Neural progenitor cell (in vitro differentiated cells): ENCODE measurements at places on chromosomes 11 and 22. TPM values are rescaled to one million over a fixed set of nuclear protein-coding genes. Genes with fewer than 3 reads are reported as not detected.

The CAT gene
- total RNA-seq: not detected in 2 replicates

DNA sequence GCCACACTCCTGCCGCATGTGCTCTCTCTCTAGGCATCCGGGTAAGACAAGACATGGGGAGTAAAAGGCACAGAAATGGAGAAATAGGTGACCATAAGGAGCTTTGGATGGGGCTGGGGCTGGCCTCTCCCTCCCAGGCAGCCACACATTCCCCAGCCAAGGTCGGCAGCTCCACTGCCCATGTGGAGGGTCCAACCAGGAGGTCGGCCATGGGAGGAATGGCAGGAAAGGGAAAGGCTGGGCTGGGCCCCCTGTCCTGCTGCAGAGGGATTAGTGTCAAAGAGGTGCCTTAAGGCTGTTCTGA lies 460 bp upstream of the MUC5AC start:
- DNase-seq: no peak

DNA sequence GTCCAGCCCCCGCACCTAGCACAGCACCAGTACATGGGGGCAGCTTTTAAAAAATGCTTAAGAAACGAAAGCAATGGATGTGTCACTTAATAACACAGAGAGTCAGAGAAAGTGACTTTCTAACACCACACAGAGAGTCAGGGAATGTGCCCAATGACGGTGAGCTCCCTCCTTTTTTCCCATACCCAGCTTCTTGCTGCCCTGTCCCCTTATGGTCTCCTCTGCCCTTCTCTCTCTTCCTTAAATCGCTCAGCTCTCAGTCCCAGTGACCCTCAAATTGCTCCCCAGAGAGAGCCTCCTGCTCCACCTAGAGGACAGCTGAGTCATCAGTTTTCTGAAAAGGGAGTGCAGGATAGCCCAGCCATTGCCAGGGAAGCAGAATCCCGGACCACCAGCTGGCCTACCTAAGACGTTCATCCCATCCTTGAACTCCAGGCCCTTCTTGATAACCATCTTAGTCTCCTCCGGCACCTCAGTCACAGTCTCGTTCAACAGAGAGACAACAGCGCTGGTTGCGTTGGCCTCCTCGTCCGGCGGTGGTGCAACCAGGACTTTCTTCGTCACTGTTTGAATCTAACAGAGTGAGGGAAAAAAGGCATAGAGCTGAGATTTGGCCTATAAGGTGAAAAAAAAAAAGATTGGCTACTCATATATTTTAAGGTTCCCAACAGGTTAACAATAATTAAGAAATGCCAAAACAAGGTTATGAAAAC lies 113.5 kb downstream of the SLC1A2 start:
- peak; percentile 76 for DNase-seq

DNA sequence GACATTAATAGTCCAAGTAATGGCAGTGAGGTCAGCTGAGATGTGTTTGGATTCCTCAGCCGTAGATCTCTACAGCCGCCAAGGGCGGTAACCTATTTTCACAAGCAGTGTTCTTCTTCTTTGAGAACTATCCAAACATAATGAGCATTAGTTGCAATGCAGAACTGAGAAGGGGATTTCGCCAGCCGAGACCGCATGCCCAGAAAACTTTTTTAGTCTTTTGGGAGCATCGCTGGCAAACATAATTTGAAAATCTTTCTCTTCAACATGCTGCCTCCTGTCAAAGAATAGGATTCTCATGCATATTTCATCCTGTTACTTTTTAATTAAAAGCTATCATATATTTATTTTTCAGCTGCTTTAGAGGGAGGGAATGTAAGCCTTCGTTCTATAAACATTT lies 81.4 kb upstream of the SEZ6L start:
- DNase-seq: no peak

The API5 gene
- 155 and 239 TPM in 2 replicates for total RNA-seq

- no peak for DNase-seq
Measured at GRCh38 chr22:20258584-20259326, 9.4 kb downstream of the RTN4R start.

The MMP13 gene
- not detected in 2 replicates for total RNA-seq

GRCh38 chr22:41526226-41526829 lies 17.9 kb downstream of the POLR3H start:
- DNase-seq: no peak

- no peak for DNase-seq
Measured at GRCh38 chr11:110493346-110493745, 63.6 kb downstream of the FDX1 start.

DNA sequence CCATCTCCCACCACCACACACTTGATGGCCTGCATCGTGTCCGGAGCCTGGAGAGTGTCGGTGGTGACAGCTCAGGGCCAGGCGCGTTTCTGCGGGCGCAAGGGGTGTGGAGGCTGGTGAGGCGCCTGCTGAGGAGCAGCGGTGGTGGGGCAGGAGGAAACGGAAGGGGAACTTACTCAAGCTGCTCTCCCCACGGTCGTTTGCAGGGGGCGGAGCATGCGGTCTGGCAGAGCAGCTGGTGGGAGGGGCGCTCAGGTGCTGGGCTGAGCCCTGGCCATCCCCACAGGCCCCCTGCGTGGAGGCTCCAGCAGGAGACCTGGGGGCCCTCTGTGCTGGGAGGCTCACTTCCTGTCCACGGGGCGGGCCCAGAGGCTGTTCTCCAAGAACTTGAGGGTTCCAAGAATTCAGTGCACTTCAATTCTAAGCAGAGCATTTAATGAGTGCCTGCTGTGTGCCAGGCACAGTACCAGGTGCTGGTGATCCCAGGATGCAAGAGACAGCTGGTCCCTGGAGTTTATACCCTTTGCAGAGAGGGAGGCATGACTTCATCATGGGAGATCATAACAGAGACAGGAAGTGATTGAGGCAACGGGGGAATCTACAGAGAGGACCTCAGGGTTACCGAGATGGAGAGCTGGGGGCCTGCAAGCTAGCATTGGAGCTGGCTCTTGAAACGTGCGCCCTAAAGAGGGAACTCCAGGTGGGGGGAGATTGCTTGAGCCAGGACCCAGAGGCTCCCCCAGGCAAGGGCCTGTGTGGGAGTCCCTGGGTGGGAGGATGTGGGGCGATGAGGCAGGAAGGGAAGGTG lies at the start of gene RAC2:
TSS of gene RAC2 (minus strand) at position 156 of the 808 bp plus-strand sequence. CDS start at position 35, 121 bp downstream.
- peak; percentile 47 for DNase-seq

DNA sequence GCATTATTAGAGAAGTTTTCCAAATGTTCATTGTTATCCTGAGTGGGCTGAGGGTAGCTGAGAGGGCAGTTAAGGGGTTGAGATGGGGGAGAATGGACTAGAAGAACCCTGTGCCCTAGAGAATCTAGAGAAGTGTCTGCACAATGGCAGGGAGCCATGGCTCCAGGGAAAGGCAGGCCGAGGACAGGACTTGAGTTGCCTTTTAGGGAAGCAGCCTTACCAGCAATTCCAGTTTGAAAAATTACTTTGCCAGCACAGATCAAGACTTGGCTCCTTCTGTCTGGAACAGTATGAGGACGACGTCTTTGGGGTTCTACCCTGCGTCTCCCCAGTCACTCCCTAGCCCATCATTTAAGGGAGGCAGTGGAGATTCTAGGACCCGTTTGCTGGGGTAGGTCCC lies 25.7 kb upstream of the MICAL3 start:
- DNase-seq: no peak

The MEI1 gene
- 0.25 TPM in 1 of 2 replicates, not detected in the other for total RNA-seq

DNA sequence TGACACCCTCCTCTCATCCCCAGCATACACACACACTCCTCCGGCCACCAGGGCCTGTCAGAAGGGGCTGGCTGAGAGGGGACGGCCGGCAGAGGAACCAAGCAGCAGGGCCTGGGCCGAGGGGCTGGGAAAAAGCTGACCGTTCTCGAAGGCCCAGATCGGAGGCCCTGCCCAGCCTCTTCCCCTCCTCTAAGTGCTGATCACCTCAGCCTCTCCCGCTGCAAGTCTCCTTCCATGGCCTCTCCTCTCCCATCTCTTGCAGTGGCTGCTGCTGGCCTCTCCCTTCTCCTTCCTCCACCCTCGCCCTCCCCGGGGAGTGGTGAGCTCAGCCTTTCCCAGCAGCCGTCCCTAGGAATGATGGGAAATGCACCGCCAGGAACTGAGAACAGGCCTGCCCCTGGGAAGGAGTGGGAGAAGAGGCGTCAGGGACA lies 39.6 kb downstream of the ARRB1 start:
- no peak for DNase-seq

- DNase-seq: no peak
Measured at GRCh38 chr11:94885133-94885532, 88.2 kb downstream of the CWC15 start.

- DNase-seq: no peak
Measured at GRCh38 chr11:108402241-108402640, 65.1 kb downstream of the C11orf65 start.

DNA sequence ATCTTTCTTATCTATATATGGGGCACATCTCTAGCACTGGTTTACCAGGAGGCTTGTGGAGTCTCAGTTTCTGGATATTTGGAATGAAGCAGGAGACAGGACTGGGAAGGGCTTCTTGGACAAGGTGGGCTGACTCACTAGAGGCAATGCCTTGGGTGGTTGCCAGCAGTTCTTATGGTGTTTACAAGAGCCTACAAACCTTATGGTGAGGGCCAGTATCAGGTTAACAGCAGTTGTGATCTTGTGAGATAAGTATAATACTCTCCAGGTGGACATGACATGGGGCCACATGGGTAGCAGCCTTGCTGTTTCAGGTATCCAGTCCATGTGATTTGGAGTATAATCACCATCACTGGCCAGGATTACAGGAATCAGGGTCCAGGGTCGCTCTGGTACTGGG lies 10.2 kb downstream of the FUT4 start:
- no peak for DNase-seq
